ENCODE measurements at places on chromosomes 16 and 17. TPM values are rescaled to one million over a fixed set of nuclear protein-coding genes. Genes with fewer than 3 reads are reported as not detected.

Gene GRAPL
- total RNA-seq, result 0.89 TPM

Gene MYH4
- total RNA-seq, result under 0.01 TPM

Gene KRTAP1-1
- total RNA-seq, result 7.5 TPM

Gene MYL4
- 36.7 TPM for total RNA-seq

Gene CALB2
- 9.3 TPM for total RNA-seq

Gene RSKR
- 13.9 TPM for total RNA-seq

Gene UNK
- total RNA-seq, result 39.2 TPM

- DNase-seq, result peak; percentile 59
Measured at GRCh38 chr17:7403043-7403726, 712 bp downstream of the TMEM256 start.

DNA sequence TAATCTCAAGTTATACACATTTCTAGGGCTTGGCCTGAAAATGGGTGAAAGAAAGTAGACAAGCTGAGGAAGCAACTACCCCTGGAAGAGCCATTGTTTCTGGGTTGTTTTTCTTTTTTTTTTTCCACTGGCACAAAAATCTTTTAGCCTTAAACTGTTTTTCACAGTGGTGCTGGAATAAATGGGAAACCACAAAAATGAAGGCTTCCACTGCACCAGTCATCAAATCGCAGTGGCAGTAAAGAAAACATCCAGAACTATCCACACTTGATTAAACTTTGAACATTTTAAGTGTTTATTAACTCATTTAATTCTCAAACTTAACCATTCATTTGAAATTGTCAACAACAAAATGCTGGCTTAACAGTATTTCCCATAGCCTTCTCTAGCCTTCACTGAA is 14.3 kb downstream of the CMTM4 start:
- no peak for DNase-seq

GRCh38 chr16:68406458-68407152 is 41.7 kb downstream of the SMPD3 start:
- DNase-seq, result no peak

- no peak for DNase-seq
Measured at GRCh38 chr17:17516941-17517720, 20.9 kb upstream of the RASD1 start.

GRCh38 chr17:75943491-75943890 is 2.6 kb upstream of the FBF1 start:
- no peak for DNase-seq

DNA sequence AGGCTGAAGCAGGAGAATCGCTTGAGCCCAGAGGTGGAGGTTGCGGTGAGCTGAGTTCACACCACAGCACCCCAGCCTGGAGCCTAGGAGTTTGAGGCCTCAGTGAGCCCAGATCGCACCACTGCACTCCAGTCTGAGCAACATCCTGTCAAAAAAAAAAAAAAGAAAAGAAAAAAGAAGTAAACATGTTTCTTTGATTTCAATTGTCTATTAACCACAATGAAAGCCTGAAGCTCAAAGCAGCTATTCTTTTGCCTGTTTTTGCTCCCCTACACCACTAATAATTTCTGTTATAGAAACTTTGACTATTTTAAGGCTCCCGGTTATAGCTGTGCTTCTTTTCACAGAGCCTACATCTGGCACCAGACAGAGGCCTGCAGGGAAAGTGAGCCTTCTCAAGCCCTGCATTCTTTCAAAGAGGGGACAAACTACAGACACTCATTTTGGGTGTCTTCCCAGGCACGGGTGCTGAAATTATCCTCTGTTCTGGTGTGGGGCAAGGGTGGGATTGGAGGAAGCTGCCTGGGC is 14.2 kb upstream of the SLC52A1 start:
- no peak for DNase-seq

- DNase-seq, result no peak
Measured at GRCh38 chr17:70653850-70654249, 484.5 kb downstream of the KCNJ2 start.

GRCh38 chr16:87840271-87840978 is 28.9 kb downstream of the SLC7A5 start:
- DNase-seq, result no peak

DNA sequence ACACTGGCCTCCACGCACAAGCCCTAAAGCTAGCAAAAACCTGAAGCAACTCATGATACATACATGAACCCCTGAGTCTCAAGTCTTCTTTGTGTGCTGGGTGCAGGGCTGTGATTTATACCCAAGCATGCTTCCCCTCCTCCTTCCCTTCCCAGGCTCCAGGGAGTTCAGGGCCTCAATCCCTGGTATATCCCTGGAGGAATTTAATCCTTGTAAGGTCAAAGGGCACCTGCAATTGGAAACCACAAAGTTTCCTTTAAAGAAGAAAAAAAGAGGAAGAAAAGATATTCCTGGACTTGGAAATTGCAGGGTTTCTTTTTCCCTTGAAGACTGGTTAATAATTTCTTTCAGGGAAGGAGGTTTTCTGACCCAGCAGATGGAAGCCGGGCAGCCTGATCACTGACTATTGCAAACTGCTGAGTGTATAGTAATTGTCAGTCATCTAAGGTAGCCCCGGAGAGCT is 182.3 kb downstream of the AATF start:
- no peak for DNase-seq

All from skin of body (tissue), 3 donors.